CD4-positive, alpha-beta memory T cell (primary cell): ENCODE measurements at places on chromosomes 4 and X. TPM values are rescaled to one million over a fixed set of nuclear protein-coding genes. Genes with fewer than 3 reads are reported as not detected.
A peak's percentile ranks its signal among the peaks of the same experiment; 100 is the strongest.

The BEX5 gene
- total RNA-seq, result 5.9 TPM

The CFAP99 gene
- total RNA-seq, result 0.19 TPM

The FRG2 gene
- total RNA-seq, result not detected

The SLC9A7 gene
- 2.8 TPM for total RNA-seq

The RASL11B gene
- not detected for total RNA-seq

The FGFBP2 gene
- total RNA-seq, result 0.38 TPM

The ODAPH gene
- total RNA-seq, result not detected

The MAGEA6 gene
- not detected for total RNA-seq

The SPATA4 gene
- total RNA-seq, result not detected

The PHEX gene
- total RNA-seq, result 0.25 TPM

DNA sequence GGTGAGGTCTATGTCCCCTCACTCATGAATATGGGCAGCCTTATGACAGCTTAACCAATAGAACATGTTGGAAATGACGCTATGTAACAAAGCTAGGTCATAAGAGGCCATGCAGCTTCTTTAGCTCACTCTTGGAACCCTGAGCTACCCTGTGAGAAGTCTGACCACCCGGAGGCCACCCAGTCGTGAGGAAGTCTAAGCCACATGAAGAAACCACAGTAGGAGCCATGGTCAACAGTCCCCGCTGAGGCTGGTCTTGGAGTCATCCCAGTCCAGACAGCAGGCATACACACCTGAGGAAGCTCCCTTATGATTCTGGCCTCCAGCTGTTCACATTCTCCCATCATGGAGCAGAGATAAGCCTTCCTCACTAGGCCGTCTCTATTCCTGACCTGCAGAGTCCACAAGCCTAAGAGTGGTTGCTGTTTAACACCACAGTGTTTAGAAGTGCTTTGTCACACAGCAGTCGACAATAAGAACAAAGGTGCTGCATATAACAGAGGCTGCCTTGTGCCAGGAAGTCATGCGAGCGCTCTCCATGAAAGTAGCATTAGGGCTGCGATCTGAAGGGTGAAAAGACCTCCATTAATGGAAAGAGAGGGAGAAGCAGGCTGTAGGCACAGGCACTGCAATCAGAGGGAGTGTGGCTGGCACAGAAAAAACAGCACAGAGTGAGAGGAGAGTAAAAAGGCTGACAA lies 38.2 kb downstream of the TSPAN5 start:
- DNase-seq, result no peak

DNA sequence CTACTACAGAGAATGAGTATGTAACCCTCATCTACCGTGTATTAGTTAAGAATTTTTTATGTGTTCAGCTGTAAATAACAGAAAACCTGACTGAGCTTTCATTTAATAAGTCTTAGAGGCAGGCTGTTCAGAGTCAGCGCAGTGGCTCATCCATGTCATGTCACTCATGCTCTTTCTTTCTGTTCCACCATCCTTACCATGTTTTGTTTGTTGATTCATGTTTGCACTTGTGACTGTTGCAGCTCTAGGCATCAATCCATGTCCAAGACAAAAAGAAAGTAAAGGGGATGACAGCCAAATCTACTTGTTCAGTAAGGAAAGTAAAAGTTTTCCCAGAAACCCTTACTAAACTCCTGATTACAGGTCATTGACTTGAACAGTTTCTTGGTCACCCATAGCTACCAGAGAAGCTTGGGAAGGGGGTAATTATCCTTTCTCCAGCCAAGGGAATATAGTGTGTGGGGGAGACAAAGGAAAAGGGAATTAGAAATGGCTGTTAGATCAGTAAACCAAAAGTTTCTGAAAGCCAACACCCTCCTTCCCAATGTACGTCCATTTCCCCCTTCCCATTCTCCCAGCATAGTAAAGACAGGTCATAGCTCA lies 9.0 kb downstream of the ART3 start:
- no peak for DNase-seq

DNA sequence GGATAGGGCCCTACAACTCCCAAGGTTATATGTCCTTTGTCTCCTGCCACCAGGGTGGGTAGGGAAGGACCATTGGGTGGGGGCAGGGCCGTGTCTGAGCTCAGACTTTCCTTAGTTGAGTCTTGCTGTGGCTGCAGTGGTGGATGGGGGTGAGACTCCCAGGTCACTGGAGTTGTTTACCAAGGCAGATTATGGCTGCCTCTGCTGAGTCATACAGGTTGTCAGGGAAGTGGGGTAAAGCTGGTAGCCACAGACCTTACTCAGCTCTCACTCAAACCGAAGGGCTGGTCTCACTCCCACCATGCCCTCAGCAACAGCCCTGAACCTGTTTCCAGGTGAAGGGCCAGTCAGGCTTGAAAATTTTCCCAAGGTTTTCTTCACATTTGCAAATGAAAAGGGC lies 58.8 kb upstream of the FAAH2 start:
- no peak for DNase-seq

GRCh38 chr4:151809716-151810115 lies 48.9 kb upstream of the GATB start:
- DNase-seq, result no peak

DNA sequence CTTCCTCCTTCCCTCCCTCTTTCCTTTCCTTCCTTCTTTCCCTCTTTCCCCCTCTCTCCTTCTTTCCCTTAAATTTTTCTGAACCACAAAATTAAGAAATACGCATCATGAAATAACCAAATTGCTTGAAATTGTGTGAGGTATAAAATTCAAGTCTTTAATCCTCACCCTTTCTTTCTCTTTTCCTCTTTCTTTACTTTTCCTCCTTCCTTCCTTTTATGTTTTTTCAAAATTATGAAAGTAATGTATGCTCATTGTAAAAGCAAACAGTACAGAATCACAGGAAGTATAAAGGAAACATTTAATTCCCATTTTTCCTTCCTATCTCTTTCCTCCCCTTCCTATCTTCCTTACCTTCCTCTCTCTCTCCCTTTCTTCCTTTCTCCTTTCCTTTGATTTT lies 5.4 kb downstream of the ADGRG4 start:
- DNase-seq, result no peak

DNA sequence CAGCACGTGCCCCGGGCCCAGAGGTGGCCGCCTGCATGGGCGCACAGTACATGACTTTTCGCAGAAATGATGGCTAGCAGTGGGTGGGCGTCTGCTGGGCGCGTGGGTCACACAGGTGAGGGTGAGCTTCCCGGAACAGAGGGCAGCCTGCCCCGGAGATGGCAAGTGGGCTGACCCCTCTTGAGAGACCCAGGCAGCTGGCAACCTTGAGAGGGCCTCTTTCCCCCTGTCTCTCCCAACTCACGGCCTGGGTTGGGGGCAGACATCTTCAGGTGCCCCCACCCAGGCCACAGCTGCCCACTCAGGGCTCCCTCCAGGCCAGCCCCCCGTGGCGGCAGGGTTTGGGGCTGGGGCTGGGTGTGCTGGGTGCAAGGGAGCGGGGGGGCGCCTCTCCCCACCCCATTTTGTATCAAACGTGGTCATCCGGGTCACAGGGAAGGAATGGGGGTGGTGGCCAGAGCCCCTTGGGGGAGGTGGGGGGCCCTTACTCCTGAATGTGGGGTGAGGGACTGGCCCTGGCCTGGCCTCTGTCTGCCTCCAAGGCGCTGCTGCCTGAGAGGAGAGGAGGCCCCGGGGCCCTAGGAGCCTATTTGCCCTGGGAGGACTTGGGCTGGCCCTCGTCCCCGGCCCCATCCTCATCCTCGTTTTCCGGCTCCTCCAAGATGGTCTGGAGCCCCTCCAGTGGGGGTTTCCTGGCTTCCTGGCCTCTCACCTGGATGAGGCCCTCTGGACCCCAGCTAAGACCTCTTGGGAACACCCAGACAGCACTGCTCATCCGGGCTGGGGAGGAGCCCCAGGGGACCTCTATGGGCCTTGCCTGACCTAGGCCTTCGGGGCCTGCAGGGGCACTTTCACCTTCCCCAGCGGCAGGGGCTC lies 4.6 kb downstream of the PNMA6E start:
- no peak for DNase-seq

GRCh38 chr4:48225368-48226141 lies 44.1 kb downstream of the TEC start:
- DNase-seq, result no peak

DNA sequence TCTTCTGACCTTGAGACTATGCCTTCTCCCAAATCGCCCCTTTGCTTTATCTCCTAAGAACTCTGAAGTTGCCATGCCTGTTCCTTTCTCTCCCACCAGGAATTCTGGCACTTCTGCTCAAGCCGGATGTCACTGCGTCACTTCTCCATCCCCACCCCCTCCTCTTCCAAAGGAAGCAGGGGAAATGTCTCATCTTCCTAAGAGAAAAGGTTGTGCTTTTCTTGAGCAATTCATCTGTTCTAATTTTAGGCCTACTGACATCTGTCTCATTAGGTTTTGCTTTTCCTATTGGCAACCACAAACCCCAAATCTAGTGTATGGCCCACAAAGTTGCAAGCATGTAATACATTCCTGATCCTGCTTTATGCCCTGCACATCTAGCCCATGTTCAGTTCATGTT lies 163.1 kb upstream of the PLAC1 start:
- no peak for DNase-seq

- no peak for DNase-seq
Measured at GRCh38 chr4:78648640-78649363, 97.2 kb downstream of the ANXA3 start.

- no peak for DNase-seq
Measured at GRCh38 chr4:94636004-94636403, 121.8 kb upstream of the BMPR1B start.

DNA sequence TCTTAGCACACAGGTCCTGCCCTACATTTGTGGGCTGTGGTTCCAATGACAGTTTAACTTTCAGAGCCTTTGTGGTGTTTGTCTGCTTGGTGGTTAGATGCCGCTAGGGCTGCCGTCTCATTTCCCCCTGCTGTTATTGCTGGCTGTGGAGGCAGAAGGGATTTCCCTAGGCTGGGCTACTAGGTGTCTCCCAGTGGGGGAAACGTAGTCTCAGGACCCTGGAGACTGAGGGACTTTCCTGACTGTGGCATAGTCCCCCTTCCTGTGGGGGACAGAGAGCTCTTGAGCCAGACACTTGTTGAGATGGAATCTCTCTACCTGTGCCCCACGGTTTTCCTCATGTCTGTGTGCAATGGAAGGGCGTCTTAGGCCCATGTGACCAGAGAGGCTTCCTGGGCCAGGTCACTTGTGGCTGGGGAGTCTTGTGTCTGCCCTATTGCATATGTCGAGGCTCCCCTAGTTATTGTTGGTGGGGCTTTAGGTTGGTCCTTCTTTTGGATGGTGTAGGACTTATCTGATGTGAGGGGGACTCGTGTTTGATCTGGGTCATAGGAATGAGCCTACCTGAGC lies 68.2 kb downstream of the ARHGAP10 start:
- DNase-seq, result peak; percentile 86

GRCh38 chr4:140637836-140638235 lies 69.1 kb upstream of the UCP1 start:
- DNase-seq, result peak; percentile 7

- peak; percentile 42 for DNase-seq
Measured at GRCh38 chrX:46588263-46588662, 14.7 kb downstream of the CHST7 start.

GRCh38 chrX:133417364-133417763 lies 2.1 kb upstream of the GPC4 start:
- no peak for DNase-seq

DNA sequence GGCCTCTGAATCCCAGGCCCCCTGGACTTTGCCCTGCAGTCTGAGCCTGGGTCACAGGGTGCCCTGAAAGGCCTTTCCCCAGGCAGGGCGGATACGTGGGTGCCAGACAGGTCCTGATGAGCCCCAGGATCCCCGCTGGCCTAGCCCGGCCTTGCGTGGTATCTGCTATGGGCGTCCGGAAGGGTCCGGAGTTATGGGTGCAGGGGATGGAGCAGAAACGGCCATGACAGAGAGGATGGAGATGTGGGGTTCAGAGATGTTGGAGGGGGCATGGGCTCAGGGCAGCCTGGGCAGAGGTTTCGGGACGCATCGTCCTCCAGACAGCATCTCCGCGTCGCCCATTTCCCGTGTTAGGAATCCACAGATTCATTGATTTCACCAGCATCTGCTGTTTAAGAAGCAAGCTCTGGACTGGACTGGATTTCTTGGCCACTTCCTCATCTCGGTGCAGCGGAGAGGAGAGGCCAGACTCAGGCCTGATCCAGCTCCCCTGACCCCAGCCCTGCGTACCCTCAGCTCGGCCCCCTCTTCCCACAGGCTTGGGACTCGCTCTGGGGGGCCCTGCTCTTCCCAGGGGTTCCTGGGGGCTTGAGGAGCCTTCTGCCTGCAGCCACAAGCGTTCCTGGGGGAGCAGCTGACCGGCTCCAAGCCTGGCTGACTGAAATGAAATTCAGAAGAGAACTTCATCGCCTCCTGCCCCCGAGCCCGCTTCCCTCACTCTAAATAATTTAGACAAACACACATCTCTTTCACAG lies 86.9 kb upstream of the ADRA2C start:
- no peak for DNase-seq

GRCh38 chr4:8768357-8768999 lies 103.2 kb downstream of the HMX1 start:
- no peak for DNase-seq

DNA sequence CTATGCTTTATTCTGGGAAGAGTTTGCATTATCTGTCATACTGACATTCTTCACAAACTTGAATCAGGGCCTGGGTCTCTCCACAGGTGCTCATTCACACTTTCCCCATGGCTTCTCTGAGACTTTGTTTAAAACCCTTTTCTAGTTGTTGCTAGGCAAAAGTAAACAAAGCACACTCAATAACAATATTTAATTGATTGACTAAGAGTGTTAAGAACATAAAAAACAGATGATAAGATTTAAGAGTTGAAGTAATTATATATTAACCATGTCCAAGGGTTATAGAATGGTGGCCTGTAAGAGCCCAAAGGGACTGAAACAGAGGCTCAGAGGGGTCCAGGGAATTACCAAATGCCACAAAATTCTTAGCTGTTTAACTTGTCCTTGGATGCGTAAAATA lies 7.1 kb downstream of the MAOA start:
- no peak for DNase-seq

DNA sequence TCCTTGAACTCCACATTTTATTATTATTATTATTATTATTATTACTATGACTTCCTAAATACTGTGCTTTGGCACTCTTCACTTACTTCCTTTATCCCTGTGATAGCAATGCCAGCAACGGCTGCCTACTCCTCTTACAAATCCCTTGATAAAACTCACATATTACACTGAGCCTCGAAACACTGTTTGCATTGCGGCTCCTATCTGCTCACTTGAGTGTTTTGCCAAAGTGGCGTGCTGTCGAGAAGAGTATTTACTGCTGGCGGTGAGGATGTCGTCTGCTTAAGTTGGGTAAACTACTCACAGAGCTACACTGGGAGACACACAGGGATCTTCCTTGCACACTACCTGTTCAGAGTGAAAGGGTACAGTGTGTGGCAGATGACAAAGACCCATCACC lies 143.4 kb upstream of the VCX3A start:
- DNase-seq, result no peak

GRCh38 chr4:146369446-146369845 lies 152.3 kb downstream of the SLC10A7 start:
- DNase-seq, result no peak

- DNase-seq, result no peak
Measured at GRCh38 chrX:151816934-151817333, 82.4 kb downstream of the CNGA2 start.

- no peak for DNase-seq
Measured at GRCh38 chr4:8739820-8740665, 131.6 kb downstream of the HMX1 start.
